ENCODE measurements at places on chromosomes 13 and 19.

GRCh38 chr13:85009447-85009846 is 789.8 kb downstream of the SLITRK6 start:
- no peak for DNase-seq

GRCh38 chr13:82292334-82292733 is 1589.9 kb downstream of the SLITRK1 start:
- DNase-seq = no peak

DNA sequence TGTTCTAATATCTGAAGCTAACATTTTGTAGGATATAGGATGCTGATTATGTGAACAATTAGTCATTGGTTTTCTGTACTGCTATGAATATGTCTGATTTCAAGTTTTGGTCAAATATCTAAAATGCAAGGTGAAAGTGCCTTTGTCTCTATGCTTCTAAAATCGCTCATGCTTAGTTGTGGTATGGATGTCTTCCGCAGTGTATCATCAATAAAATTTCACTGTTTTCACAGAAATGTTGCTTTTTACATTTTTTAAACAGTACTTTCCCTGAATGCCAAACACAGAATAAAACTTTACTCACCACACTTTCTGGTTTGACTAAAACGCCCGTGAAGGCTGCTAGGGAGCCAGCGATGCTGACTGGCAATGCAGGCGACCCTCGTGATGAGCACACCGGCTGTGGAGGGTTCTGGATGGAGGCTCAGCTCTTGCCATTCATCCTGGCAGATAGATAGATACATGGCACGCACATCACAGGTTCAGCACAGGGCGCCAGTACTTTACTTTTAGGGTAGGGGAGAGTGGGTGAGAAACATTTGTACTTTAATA is 40.1 kb downstream of the SLC7A9 start:
- DNase-seq = no peak

GRCh38 chr19:47152632-47153031 is 22.0 kb downstream of the SAE1 start:
- no peak for DNase-seq

DNA sequence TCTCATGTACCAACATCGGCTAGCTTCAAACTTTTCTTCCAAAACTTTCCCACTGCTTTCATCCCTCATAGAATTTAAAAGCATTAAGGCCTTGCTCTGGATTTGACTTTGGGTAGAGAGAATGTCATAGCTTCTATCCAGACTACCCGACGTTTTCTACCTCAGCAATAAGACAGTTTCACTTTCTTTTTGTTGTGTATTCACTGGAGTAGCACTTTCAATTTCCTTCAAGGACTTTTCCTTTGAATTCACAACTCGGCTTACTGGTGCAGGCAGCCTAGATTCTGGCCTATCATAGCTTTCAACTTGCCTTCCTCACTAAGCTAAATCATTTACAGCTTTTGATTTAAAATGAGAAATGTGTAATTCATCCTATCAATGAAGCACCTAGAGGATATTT is 420.4 kb upstream of the GPC6 start:
- no peak for DNase-seq
